ENCODE measurements at places on chromosomes 4 and X.

- DNase-seq = no peak
Measured at GRCh38 chr4:110442309-110442708, 33.6 kb upstream of the ENPEP start.

DNA sequence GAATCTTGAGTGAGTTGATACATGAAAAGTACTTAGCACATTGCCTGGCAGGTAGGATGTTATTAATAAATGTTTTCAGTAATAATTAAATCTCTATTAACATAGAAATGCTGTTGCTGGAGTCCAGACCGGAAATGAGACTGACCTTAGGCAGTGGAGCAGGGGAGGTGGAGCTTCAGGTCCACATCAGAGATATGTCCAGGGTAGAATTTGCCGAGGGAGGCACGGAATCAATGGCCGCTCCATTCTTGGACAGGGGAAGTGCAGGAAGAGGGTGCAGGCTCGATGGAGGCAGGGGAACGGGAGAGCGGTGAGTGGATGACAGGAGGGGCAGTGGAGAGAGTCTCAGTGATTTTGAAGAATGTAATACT, 107.3 kb downstream of the GATB start:
- DNase-seq = no peak

DNA sequence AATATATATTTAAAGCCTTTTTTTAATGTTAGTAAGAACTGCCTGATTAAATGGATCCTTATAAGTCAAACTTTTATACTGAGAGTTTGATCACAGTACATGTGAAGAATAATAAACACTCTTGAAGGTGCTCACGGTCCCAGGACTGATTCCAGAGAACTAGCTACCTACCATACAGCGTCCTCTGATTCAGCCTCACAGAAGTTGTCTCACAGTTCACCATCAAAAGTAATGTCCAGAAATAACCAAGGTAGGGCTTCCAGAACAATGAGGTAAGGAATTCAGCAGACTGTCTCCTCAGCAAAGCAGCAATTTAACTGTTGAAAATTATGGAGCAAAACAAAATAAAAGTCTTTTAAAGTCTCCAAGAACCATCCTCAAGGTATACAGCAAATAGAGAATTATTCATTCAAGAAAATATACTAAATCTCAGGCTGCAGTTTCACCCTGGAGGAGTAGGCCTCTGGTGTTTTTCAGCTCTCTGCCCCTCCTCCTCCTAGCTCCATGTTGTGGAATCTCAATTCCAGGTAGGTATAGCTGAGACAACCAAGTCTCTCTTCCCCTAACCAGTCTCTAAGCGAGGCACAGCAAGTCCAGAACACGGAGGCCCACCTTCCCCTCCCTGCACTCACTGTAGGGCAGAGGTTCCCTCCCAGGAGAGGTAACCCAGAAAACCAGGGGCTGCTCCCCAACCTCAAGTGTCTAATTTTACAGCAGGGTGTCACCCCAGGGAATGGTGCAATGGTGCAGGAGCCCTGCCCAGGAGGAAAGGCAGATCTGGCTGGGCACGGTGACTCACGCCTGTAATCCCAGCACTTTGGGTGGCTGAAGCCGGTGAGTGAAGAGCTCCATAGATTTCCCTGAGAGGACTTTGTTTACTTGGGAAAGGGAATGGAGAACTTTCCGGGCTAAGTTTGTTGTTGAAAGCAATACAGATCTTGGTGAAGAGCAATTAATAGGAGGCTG, 28.6 kb downstream of the FAM241A start:
- no peak for DNase-seq

GRCh38 chr4:6307891-6308290, 38.2 kb downstream of the WFS1 start:
- DNase-seq = no peak

GRCh38 chr4:168516841-168517240, 20.0 kb downstream of the PALLD start:
- no peak for DNase-seq

DNA sequence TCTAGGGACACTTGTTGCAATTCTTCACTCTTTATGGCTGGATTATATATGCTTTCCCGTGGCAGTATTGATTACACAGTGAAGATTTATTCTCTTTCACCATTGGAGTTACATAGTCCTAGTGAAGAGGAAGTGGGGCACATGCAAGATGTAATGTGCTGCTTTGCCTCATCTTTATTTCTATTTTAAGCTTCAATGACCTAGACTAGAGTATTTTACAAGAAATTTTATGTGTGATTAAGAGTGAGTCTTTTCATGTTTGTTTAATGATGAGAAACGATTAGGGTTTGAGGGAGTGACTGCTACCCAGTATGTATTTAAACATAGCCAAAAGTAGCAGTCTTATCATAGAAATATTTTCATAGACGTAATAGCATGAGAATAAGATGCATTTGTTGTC, 30.8 kb downstream of the DIAPH2 start:
- DNase-seq = no peak

GRCh38 chr4:20639346-20639745, 60.9 kb upstream of the PACRGL start:
- DNase-seq = no peak

- DNase-seq = no peak
Measured at GRCh38 chr4:121677524-121677923, 19.3 kb downstream of the ANXA5 start.

DNA sequence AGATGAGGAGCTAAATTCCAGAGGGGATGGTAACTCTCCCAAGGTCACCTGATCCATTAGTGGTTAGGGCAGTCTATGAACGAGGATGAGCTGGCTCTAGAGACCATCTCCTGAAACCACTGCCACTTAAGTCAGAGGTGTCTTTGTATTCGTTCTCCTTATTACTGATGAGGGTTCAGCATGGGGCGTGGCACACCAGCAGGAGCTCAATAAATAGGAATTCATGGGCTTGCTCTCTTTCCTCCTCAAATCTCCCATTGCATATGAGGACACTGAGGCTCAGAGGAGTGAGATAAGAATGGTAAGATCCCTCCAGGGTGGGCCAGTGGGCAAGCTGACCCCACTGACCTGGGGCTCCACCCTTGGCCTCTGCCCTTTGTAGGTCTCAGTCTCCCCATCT, 1.7 kb upstream of the GATA1 start:
- DNase-seq = no peak

DNA sequence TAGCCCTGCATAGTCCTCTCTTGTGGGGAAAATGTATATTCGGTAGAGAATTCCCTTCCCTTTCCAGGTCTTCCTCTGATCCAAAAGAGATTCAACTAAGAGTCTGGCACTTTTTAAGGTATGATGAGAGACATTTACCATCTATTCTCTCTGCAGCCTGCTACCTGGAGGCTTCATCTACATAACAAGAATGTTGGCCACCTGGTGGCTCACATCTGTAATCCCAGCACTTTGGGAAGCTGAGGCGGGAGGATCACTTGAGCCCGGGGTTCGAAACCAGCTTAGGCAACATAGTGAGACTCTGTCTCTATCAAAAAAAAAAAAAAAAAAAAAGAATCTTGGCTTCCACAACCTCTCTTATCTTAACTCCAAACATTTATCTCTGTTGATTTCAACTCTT, 40.4 kb upstream of the NOCT start:
- no peak for DNase-seq

GRCh38 chr4:113899271-113900070, 80.0 kb downstream of the ARSJ start:
- DNase-seq = peak; percentile 70

GRCh38 chr4:66577922-66578321, 907.6 kb upstream of the EPHA5 start:
- no peak for DNase-seq

DNA sequence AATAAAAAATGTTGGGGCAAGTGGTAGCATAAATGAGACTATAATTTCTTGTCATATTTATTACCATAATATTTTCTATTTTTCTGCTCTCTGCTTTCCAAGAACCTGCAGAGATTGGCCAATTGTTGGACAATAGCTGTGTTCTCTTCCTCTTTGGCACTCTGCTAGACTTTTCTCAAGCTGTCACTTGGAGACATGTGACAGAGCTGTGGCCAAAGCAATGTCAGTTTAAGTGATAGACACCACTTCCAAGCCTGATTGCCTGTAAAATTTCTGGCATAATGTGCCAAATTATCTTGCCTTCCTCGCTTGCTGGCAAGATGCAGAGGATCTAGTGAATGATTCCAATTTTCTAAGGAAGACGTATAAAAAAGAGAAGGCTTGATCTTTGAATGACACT, 162.2 kb upstream of the NDST4 start:
- no peak for DNase-seq

DNA sequence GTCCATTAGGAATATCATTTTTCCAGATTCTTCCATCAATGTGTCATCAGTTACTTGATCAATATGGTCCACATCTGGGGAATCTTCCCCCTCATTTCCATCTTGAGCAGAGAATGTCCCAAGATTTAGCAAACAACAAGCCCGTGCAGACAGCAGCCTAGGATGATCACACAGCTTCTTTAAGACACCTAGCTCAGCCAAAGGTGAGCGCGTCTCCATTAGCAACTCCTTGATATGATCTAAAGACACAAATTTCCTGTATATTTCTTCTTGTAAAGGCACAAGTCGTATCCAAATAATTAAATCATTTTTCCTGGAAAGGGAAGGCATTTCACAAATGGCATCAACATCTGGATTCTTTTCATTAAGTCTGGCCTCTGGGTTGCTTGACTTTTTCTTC, 25.8 kb downstream of the PIN4 start:
- DNase-seq = no peak

GRCh38 chrX:1599791-1600405, 8.5 kb downstream of the AKAP17A start:
- DNase-seq = no peak

DNA sequence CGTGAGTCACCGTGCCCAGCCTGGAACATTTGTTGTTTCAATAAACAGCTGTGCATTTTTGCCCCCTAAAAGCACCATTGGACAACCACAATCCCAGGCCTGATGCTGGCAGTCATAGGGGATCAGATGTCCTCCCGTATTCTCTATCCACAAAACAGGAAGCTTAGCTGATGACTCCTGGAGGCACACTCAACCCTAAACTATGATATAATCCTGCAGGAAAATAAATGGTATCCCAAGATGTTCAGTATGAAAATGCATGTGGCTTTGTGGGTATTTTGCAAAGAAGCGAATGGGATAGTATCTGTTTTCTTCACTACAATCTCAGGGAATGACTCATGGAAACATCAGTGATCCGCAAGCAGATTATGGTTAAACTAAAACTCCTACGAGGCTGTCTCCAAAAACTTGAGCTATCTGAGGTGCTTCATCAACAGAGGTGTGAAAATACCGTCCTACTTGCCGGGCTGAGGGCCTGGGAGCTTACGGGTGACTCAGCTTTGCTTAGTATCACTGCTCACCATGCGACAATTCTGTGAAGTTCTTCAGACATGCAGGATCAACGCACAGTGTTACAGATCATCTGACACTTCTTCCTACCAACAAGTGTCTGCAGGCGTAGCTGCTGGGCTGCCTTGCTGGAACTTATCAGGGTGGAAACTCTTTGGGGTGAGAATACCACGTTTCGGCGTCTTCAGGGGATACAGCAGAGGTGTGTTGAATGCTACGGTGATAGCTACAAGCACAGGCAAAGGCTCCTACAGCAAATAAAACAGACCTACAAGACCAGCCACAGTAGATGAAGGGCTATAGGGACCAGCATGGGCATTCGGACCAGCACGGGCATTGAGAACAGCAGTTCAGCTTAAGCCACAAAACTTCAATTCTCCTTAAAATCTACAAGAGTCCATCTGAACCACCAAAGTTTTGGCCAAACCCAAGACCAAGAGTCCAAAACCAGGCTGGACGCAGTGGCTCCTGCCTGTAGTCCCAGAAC, 148.5 kb downstream of the DHRSX start:
- no peak for DNase-seq

- peak; percentile 2 for DNase-seq
Measured at GRCh38 chrX:86066998-86067397, 19.6 kb upstream of the CHM start.

- DNase-seq = no peak
Measured at GRCh38 chrX:56099271-56099670, 132.9 kb upstream of the KLF8 start.

DNA sequence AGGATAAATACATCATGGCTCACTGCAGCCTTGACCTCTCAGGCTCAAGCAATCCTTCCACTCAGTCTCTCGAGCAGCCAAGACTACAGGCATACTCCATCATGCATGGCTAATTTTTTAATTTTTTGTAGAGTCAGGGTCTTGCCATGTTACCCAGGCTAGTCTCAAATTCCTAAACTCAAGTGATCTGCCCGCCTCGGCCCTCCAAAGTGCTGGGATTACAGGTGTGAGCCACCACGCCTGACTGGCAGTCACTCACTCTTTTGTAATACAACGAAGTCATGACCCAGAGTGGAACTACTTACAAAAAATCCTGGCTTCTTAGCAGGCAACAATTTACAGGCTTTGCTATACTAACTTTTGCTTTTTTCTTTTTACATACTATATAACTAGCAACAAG, 100.7 kb upstream of the MAP3K15 start:
- no peak for DNase-seq

DNA sequence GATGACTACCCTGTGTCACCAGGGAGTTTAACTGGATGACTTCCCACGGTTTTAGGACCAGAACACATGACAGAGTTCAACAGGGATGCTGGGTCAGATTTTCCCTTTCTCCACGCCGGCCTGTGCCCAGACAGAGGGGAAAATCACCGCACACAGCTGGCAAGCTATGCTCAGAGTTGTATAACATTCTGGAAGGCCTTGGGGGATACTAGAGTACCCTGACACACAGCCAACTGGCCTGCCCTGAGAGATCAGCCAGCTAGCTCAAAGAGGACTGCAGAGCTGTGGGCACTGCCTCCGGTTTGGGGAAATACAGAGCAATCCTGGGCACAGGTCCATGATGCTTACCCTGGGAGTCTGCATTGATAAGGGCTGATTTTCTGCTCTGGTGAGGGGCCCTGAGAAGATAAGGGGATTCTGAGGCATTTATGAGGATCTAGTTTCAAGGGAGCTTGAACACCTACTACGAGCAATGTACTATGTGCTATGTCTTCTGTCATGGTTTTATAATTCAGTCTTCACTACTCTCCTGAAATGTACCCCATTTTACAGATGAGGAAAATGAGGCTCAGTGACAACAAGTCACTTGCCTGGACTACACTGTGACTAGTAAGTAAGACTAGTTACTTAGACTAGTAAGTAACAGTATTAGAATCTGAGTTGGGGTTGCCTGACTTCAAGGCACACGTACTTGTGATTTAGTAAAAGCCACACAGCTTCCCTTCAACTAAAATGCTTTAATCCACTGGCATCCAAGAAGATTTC, 14.7 kb downstream of the C4orf54 start:
- no peak for DNase-seq

DNA sequence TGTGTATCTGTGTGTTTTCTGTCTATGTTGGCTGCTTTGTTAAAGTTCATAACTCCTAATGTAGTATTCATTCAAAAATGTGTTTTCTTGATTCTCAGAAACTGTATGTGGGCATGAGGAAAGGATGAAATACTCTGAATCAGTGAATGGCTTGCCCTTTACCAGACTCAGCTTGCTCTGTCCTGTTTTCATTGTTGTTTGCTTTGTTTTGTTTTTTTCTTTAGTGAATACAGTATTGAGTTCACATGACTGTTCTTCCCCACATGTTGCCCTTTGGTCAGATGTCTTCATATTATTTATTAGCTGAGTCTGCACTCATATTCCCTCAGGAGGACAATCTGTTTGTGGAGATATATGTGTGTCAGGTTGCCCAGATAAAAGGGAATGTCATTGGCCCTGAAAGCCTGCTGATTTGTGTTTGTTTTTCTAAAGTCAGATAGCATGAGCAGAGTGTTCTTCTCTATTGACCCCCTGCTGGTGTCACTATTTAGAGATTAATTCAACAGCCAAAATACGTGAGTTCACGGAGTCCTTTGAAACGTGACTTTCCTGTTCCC, 1184.4 kb downstream of the RPA4 start:
- DNase-seq = no peak
